ENCODE measurements at places on chromosomes 12 and 14. TPM values are rescaled to one million over a fixed set of nuclear protein-coding genes. Genes with fewer than 3 reads are reported as not detected.

Gene GARIN6
- total RNA-seq, result not detected

Gene JPH4
- total RNA-seq, result not detected

Gene ANO4
- 0.48 TPM for total RNA-seq

Gene GZMB
- total RNA-seq, result not detected

Gene CLIP1
- 103 TPM for total RNA-seq

Gene CABP1
- not detected for total RNA-seq

Gene OR4E2
- not detected for total RNA-seq

Gene KLHL33
- 0.05 TPM for total RNA-seq

Gene KLRB1
- not detected for total RNA-seq

Gene RNU4-1
- total RNA-seq, result 2,875 TPM

Gene SLC25A47
- not detected for total RNA-seq

Gene GRIP1
- total RNA-seq, result 9.1 TPM

Measured in osteocyte (in vitro differentiated cells).